ENCODE measurements at places on chromosomes 11 and 22. TPM values are rescaled to one million over a fixed set of nuclear protein-coding genes. Genes with fewer than 3 reads are reported as not detected.

GRCh38 chr11:84420271-84420670, 1134.1 kb upstream of the CCDC90B start:
- H3K27ac ChIP-seq = no peak overlapping the region
- DNase-seq = no peak
- no peaks in the 10 kb centered on the region for H3K27me3 ChIP-seq
- H3K36me3 ChIP-seq = no peaks in the 10 kb centered on the region
- H3K4me1 ChIP-seq = no peaks in the 10 kb centered on the region
- no peak overlapping the region for H3K4me3 ChIP-seq

- H3K36me3 ChIP-seq = no peaks in the 10 kb centered on the region
- peaks cover 22% of the 10 kb centered on the region for H3K4me1 ChIP-seq
- no peak overlapping the region for H3K27ac ChIP-seq
- peaks cover 9% of the 10 kb centered on the region for H3K27me3 ChIP-seq
- H3K4me3 ChIP-seq = no peak overlapping the region
- DNase-seq = no peak
Observed at GRCh38 chr11:107719557-107720302, 7.9 kb upstream of the SLN start.

The ALX4 gene
- 0.07 TPM for total RNA-seq

DNA sequence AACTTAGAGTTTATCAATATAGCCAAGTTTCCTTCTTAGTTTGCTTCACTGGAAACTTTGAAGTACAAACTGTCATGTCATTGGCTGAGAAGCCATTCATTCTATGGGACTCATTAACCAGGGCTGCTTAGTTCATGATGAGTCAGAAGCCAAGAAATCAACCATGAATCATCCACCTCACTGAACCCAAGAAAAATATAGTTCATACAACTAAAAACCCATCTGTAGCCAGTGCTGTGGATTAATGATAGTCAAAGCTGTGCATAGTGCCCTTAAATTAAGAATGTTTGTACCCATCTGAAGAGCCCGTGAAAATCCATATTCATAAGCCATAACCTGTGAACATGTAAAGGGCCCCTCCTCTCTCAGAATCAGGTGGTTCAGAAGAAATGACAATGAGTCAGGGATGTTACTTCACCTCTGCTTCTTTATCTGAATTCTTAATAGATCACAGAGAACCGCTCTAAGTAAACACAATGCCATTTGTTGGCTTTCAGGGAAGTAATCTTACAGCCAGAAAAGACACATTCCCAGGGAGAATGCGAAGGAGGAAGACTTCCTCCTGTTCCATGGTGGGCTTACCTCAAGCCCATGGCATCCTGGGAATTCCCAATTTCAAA, 25.4 kb downstream of the MMP20 start:
- DNase-seq = peak; percentile 92
- H3K4me3 ChIP-seq = peak overlapping the region; percentile 55
- H3K27ac ChIP-seq = peak overlapping the region; percentile 95
- peaks cover 3% of the 10 kb centered on the region for H3K27me3 ChIP-seq
- no peaks in the 10 kb centered on the region for H3K36me3 ChIP-seq
- peaks cover 38% of the 10 kb centered on the region for H3K4me1 ChIP-seq

The FGF3 gene
- total RNA-seq = not detected

- peaks cover 11% of the 10 kb centered on the region for H3K27me3 ChIP-seq
- DNase-seq = peak; percentile 19
- peaks cover 18% of the 10 kb centered on the region for H3K4me1 ChIP-seq
- H3K27ac ChIP-seq = no peak overlapping the region
Observed at GRCh38 chr11:112453601-112454577, 193.2 kb upstream of the PLET1 start.

The APOBEC3B gene
- total RNA-seq = 38.0 TPM

DNA sequence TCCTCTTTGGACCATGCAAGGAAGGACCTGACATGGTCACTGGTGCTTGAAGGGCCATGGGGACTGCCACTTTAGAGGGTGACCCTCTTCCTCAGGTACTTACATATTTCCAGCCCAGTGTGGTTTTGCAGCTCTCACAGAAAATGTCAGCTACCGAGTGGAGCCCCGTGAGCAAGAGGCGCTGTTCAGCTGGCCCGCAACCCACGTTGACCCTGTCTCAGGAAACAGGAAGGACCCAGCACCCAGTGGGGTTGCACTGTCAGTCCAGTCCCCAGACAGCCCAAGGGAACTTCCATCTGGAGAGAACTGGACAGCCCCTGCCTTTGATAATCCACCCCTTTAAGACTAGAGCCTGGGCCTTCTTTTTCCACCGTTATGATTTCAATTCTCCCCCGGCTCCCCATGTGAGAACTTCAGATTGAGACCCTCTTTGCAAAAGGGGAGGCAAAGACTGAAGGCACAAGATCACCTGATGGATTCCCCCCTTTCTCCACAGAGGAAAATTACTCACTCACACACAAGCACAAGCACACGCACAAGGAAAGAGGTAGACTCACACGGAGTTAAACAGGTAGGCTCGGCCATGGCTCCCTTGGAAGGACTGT, 3.4 kb downstream of the YPEL4 start:
- H3K4me3 ChIP-seq = no peak overlapping the region
- H3K36me3 ChIP-seq = peaks cover 13% of the 10 kb centered on the region
- DNase-seq = no peak
- H3K4me1 ChIP-seq = peaks cover 89% of the 10 kb centered on the region
- H3K27ac ChIP-seq = peak overlapping the region; percentile 13
- H3K27me3 ChIP-seq = peaks cover 30% of the 10 kb centered on the region

The SLCO2B1 gene
- total RNA-seq = not detected

DNA sequence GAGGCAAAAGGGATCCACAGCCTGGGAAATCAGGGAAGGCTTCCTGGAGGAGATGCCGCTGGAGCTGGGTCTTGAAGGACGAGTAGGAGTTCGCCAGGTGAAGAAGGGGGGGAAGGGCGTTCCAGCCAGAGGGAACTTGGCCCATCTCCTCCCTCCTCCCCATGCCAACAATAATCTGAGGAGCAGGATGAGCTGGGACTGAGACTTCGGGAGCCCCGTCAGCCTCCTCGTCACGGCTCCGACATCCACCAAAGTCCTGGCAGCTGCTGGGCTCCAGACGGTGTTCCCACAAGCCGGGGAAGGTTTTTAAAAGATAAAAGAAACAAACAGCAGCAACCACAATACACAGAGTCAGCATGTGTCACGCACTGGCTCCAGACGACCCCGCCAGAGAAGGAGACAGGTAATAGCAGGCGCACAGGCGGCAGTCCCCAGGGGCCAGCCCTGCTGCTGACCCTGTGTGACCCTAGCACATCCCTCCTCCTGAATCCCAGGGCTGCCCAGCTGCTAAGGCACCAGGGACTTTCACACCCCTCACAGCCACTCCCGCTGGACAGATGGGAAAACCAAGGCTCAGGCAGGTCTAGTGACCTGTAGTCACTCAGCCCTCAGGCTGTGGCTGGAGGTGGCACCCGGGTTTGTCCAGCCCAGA, 37.3 kb downstream of the NUP50 start:
- peak overlapping the region; percentile 27 for H3K4me3 ChIP-seq
- peaks cover 20% of the 10 kb centered on the region for H3K4me1 ChIP-seq
- H3K27ac ChIP-seq = peak overlapping the region; percentile 57
- peaks cover 1% of the 10 kb centered on the region for H3K27me3 ChIP-seq
- H3K36me3 ChIP-seq = peaks cover 6% of the 10 kb centered on the region
- DNase-seq = no peak

The APOL1 gene
- total RNA-seq = 1.1 TPM

DNA sequence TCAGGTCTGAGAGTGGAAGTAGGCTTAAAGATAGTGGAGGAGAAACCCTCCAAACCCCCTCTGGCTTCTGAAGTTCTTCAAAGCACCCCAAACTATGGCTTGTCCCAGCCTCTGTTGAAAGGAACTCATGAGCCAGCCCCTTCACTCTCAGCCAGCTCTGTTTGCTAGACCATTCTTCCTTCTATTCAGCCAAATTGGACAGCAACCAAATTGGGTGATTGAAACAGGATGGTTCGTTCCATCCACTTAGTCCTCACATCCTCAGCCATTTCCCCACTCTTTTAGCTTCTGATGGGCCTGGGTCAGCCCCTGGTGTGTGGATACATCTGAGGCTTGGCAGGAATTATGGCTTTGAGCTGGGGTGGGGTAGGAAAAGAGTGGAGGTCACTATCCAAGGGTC, 4.5 kb downstream of the HTR3A start:
- DNase-seq = no peak
- no peaks in the 10 kb centered on the region for H3K36me3 ChIP-seq
- H3K4me1 ChIP-seq = no peaks in the 10 kb centered on the region
- H3K27ac ChIP-seq = no peak overlapping the region
- H3K4me3 ChIP-seq = no peak overlapping the region
- H3K27me3 ChIP-seq = peaks cover 20% of the 10 kb centered on the region

DNA sequence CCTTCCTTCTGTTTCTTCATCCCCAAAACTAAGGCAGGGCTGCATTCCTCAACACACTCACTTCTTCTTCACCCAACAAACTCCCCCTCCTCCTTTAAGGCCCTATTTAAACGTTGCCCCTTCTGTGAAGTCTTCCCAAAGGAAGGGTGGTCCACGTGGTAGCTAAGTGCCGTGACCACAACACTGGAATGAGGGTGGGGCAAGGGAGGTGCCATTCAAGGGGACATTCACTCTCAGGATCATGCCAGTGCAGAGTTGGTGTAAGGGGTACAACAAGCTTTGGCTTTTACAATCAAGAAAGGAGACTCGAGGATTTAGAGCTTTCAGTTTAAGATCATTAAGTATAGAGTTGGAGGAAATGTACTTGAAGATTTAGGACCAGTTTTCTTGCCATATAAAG, 8.0 kb upstream of the MS4A10 start:
- peak overlapping the region; percentile 58 for H3K27ac ChIP-seq
- DNase-seq = no peak
- no peaks in the 10 kb centered on the region for H3K36me3 ChIP-seq
- no peak overlapping the region for H3K4me3 ChIP-seq

The MGAT3 gene
- not detected for total RNA-seq

DNA sequence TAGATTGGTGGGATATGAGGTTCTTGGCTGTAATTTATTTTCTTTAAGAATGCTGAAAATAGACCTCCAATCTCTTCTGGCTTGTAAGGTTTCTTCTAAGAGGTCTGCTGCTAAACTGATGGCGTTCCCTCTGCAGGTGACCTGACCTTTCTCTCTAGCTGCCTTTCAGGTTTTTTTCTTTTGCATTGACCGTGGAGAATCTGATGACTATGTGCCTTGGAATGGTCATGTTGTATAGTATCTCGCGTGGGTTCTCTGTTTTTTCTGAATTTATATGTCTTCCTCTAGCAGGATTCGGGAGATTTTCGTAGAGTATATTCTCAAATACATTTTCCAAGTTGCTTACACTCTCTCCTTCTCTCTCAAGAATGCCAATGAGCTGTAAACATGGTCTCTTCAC, 122.2 kb downstream of the DDX10 start:
- H3K4me1 ChIP-seq = peaks cover 48% of the 10 kb centered on the region
- H3K36me3 ChIP-seq = peaks cover 18% of the 10 kb centered on the region
- no peaks in the 10 kb centered on the region for H3K27me3 ChIP-seq
- DNase-seq = no peak
- no peak overlapping the region for H3K4me3 ChIP-seq

DNA sequence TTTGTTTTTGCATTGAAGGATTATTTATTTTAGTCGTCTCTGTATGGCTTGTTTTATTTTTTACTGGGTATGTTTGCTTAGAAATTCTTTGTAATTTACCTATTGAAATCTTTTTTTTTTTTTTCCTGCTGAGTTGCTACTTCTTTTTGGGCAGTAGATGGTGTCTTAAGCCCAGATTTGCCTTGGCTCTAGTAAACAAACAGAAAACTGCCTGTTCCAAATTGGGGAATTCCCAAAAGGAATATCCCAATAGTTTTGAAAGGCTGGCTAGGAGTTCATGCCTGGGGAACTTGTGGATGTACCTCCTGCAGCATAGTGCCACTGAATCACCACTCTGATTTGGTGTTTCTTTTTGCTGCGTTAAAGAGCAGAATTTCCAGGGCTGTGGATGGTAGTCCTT, 17.7 kb downstream of the PAMR1 start:
- H3K27ac ChIP-seq = no peak overlapping the region
- no peak for DNase-seq
- H3K27me3 ChIP-seq = no peaks in the 10 kb centered on the region
- no peak overlapping the region for H3K4me3 ChIP-seq

- H3K4me1 ChIP-seq = peaks cover 32% of the 10 kb centered on the region
- no peaks in the 10 kb centered on the region for H3K36me3 ChIP-seq
- DNase-seq = peak; percentile 71
- H3K27ac ChIP-seq = peak overlapping the region; percentile 10
Observed at GRCh38 chr11:79393362-79394043, 47.3 kb downstream of the TENM4 start.

- no peaks in the 10 kb centered on the region for H3K4me1 ChIP-seq
- H3K27me3 ChIP-seq = no peaks in the 10 kb centered on the region
- no peak overlapping the region for H3K4me3 ChIP-seq
- no peaks in the 10 kb centered on the region for H3K36me3 ChIP-seq
- DNase-seq = no peak
Observed at GRCh38 chr22:49017482-49018329, 810.0 kb downstream of the BRD1 start.

DNA sequence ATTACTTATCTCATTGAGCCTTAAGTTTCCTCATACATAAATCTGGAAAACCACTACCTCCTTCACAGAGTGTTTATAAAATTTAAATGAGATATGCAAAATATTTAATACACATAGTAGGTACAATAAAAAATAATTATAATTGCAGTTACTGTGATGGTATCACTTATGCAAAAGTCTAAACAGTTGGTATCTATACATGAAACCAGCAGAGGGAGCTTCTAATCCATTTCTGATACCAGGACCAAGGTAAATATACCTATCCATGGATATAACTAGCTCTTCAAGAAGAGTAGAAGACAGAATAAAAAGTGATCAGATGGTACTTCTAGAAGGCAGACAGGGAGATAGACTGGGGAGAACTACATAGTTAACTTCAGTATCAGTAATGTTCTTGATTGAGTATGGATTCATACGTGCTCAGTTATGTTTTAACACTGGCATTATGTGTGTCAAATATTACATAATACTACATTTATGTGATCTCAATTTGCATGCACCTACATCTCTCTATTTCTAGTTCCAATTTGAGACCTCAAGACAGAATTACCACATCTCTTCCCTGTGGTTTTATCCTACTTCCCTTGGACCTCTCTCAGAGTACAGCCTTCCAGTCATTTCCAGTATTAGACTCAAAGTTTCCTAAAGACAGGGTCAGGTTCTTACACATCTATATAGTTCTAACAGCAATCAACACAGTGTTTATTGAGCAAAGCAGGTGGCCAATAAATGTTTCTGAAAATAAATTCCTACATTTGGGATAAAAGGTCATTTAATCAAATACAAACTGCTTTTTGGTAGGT, 13.7 kb upstream of the TSG101 start:
- H3K36me3 ChIP-seq = no peaks in the 10 kb centered on the region
- H3K4me3 ChIP-seq = no peak overlapping the region
- DNase-seq = peak; percentile 21
- no peaks in the 10 kb centered on the region for H3K27me3 ChIP-seq
- H3K27ac ChIP-seq = no peak overlapping the region
- peaks cover 6% of the 10 kb centered on the region for H3K4me1 ChIP-seq

Measured in HFFc6 (cell line).